ENCODE measurements at places on chromosomes 13 and 19.

- DNase-seq: no peak
Observed at GRCh38 chr13:75136151-75136550, 345.8 kb downstream of the TBC1D4 start.

- DNase-seq: peak; percentile 6
Observed at GRCh38 chr19:56637976-56638555, 4.9 kb upstream of the SMIM17 start.

- DNase-seq: no peak
Observed at GRCh38 chr13:67221630-67222226, 8.4 kb downstream of the PCDH9 start.

- no peak for DNase-seq
Observed at GRCh38 chr19:13071444-13072187, 31.0 kb downstream of the LYL1 start.

DNA sequence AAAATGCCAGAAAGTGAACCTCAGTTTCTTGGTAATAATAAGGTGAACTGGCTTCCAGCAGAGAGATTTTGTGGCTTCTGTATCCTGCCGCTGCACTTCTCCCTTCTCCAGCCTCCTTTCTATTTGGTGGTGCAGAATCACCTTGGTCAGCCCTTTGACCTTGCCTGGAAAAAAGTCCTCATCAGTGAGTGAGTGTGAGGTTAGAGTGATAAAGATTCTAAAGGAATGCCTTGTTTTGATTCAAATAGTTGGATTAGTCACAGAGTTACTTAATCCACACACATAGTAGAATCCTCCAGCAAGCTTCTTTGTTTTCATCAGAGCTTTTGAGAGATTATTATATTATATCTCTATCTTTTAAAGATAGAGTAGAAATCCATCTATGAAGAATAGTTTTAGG lies 140.9 kb downstream of the KCNRG start:
- no peak for DNase-seq

- no peak for DNase-seq
Observed at GRCh38 chr13:40565282-40566148, 100.9 kb downstream of the FOXO1 start.

DNA sequence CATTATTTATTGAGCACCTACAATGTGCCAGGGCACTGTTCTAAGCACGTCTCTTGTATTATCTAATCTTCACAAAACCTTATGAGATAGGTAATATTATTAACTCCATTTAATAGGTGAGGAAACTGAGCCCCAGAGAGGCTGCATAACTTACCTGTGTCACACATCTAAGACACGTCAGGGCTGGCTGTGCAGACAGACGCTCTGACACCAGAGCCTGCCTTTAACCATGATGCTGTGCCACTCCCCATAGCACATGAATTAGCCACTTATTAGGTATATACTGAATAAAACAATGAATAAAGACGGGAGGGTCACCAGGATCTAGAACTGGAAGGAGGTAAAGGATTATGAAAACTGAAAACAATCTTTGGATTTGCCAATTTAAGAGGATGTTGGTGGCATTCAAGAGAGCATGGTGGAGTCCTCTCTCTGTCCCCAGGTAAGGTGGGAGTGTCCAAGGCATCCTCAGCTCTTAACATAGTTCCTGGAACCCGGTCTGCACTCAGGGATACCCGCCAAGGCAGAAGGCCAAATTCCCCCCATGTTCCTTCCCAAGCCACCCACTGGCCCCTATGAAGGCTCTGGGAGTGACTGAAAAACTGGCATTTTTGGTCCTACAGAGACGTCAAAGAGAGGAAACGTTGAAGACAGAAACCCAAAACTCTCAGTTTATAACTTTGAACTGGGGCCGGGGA lies 479.7 kb downstream of the FOXO1 start:
- peak; percentile 21 for DNase-seq

GRCh38 chr13:50319635-50320255 lies 304.5 kb downstream of the KCNRG start:
- DNase-seq: no peak

DNA sequence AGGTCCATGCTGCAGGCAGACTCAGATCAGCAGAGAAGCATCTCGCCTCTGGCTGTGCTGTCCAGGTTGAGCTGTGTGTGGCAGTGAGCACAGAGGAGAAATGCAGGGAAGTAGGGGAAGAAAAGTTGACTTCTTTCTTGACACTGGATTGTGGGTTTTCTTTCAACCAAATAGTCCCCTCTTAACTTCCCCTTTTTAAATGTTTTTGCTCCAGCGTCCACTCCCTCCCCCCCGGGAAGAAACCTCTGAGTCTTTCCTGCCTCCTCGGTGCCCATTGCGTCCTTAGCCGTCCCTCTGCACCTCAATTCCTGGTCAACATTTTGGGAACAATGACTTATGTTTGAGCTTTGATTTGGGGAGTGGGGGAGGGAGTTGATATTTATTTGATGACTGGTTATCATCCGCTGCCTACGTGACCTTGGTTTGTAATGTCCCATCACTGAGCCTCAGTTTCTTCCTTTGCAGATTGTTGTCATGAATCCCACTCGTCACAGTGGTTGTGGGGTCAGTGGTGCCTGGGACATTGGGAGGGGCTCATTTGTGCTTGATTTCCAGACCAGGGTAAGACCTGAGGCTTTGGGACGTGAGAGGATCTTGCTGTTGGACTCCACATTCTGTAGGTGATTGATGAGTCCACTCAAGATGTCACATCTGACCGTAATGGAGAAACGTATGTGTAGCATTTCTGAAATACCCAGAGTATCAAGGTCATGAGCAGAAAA lies at the start of gene LILRB2:
LILRB2 (minus strand) TSS at position 104 of the 722 bp plus-strand sequence. CDS start 614 bp downstream, outside the sequence.
- no peak for DNase-seq

DNA sequence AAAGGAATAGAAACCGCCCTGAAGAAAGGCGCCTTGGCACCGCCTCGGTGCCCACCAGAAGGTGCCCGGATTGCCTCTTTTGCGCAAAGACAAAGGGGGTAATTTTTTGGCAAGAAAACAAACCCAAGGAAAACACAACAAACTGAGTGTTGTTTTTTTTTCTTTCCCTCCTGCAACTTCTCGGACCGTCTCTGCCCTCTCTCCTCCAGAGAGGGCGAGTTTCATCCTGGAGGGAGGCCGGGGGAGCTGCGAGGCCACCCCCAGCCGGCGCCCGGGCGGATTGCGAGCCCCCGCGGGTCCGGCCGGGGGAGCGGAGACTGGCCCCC lies 2.3 kb downstream of the ZNF536 start:
- no peak for DNase-seq

DNA sequence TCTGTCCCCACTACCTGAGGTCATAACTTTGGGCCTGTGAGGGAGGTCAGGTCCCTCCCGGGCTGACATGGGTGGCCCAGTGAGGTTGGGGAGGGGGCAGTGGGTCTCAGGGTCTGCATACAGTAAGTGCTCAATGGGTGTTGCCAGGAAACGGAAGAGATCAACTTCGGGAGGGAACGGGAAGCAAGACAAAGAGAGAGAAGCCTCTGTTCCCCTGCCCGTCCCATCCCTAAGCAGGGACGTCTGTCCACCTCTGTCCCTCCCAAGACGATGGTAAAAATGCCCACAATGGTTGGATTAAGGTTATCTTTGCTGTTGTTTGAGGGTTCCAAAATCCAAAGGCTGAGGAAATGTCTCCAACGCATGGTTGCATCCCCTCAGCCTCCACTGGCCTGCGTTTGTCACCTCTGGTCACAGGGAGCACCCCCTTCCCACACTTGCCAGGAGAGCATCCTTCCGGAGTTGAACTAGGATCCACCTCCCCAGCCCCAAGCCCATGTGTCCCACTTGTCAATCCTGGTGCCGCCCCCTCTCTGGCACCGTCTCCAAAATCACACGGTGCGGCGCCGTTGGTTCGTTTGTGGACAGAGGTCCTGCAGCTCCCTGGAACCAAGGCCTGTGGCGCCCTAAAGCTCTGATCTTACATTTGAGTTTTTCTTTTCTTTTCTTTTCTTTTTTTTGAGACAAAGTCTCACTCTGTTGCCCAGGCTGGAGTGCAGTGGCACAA lies 774 bp upstream of the HOMER3 start:
- DNase-seq: no peak

DNA sequence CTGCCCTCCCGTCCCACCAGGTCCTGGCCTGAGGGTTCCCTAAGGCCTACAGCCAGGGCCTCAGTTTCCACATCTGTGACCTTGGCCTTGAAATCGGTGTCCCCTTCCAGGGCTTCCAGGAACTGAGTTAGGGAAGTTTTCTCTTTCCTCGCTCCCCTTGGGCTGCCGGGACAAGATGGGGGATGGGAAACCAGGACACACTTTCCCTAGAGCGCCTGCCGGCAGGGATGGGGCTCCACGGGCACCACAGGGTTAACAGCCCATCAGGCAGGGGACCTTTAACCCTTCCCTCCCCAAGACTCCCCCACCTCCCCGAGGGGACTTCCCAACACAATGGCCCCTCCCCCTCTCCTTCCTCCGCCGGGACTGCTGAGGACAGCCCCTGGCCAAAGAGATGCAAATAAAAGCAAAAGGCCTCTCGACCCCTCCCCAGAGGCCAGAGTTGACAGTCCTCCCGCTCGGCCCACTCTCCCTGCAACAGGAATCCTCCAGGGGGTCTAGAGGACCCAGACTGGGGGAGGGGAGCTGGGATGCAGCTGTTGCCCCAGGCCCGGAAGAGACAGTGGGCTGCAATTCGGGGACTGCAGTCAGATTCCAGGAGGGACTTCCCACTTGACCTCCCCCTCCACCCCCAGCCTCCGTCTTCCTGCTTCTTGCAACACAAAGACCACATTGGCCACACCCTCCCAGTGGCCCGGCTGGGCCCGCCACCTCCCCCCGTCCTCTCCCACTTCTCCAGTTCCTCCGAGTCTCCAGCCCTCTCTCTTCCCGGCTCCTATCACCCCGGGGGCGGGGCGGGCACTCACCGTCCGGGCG lies 3.4 kb downstream of the BBC3 start:
- DNase-seq: peak; percentile 33

DNA sequence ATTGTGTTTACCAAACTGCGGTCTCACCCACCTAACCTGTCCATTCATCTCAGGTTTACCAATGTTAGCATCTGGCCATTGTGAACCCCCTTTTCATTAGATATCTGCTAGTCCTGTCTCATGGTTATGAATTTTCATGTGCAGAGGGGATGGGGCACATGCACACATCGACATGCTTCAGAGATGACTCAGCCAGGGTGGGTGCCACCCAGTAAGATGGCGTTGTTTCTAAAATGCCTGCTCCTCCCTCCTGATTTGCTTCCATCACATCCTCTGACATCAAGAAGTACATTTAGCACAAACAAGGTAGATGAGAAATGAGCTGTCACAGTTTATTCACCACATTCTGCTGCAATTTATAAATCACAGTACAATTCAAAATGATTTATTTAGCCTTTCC lies 51.3 kb downstream of the GPALPP1 start:
- DNase-seq: no peak

- no peak for DNase-seq
Observed at GRCh38 chr13:42893214-42893671, 98.8 kb downstream of the EPSTI1 start.

GRCh38 chr19:3862826-3863500 lies 5.9 kb downstream of the ZFR2 start:
- DNase-seq: no peak

DNA sequence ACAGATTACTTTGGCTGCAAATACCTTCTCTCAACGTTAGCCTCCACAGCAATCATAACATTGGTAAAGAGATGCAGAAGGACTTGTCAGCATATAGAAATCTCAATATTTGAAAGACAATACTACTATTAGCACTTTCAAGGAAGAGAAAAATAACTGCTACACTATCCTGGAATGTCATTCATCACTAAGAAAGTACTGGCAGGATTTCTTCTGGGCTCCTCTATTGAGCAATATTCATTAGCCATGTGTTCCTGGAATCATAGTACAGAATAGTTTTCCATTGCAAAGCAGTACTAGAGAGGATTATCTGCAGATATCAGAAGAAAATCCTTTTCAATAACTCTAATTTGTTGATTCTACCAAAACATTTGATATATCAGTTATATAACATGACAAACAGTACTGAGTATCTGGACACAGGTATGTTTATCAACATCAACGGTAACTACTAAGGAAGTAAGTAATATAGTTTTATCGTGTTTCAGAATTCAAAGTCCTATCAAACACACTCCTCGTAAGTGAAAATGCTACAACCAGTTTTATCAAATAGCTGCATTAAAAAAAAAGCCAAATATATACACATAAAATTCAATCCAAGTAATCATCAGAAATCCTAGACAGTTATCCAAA lies 27.3 kb downstream of the INTS6 start:
- DNase-seq: no peak

- no peak for DNase-seq
Observed at GRCh38 chr19:45900738-45901431, 1.5 kb downstream of the MYPOP start.

GRCh38 chr13:98504371-98504963 lies 72.4 kb downstream of the STK24 start:
- DNase-seq: no peak

GRCh38 chr13:45564133-45564776 lies 51.3 kb downstream of the ERICH6B start:
- DNase-seq: no peak

- DNase-seq: no peak
Observed at GRCh38 chr19:18433015-18433691, 4.8 kb downstream of the ISYNA1 start.

DNA sequence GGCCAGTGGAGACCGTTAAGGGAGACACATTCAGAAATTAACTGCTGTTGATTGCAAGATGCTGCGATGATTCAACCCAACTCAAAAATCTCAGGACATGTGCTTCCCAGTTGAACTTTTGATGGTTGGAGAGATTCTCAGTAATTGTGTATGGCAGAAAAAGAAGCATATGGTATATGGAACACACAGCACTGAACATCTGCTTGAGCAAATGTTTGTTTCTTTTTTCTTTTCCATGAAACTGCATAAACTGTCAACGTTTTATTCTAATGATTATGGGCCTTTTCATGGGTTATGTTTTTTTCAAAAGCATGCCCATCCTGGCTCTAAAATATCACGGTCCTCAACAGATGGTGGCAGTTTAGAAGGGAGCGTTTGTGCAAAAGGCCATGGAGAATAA lies 40.1 kb upstream of the USP29 start:
- no peak for DNase-seq

- no peak for DNase-seq
Observed at GRCh38 chr19:24055548-24055947, 31.4 kb upstream of the ZNF254 start.

- no peak for DNase-seq
Observed at GRCh38 chr19:29673451-29674371, 8.4 kb downstream of the PLEKHF1 start.

- no peak for DNase-seq
Observed at GRCh38 chr19:41172297-41173164, 20.5 kb upstream of the CYP2S1 start.

DNA sequence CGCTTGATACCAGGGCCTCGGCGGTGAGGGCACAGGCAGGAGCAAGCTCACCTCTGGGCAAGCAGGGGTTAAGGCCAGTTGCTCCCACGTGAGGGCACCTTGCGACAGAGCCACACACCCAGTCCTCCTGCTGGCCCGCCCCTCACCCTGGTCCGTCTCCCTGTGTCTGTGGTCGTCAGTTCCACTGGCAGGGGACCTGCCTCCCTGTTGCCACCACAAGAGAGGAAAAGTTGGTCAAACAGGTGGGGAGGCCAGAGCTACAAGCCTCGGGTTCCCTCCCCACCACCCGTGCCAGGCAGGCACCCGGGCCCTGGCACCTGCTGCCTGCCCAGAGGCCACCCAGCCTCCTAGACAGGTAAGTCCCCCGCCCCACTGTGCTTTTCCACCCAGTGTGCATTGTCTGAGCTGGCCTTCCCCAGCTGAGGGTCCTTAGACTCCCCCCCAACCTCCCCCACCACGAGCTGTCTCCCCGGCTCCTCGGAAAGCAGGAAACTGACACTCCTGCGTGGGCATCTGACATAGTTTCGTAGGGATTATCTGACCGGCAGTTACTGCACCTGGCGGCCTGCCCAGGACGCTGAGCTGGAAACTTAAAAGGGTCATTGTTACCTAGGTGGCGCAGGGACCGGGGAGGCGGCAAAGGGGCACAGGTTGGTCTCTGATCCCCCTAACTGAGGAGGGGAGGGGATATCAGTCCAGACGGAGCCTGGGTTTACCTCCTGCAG lies at the start of gene TJP3:
TJP3 (plus strand) TSS at position 178 of the 725 bp plus-strand sequence. CDS start 20,049 bp downstream, outside the sequence.
- no peak for DNase-seq
